ENCODE measurements at places on chromosomes 1 and 21.

- DNase-seq, result no peak
These were observed 376.4 kb downstream of the PLPP3 start for GRCh38 chr1:56202796-56203492.

- DNase-seq, result no peak
These were observed 132.0 kb upstream of the CACHD1 start for GRCh38 chr1:64337926-64338325.

DNA sequence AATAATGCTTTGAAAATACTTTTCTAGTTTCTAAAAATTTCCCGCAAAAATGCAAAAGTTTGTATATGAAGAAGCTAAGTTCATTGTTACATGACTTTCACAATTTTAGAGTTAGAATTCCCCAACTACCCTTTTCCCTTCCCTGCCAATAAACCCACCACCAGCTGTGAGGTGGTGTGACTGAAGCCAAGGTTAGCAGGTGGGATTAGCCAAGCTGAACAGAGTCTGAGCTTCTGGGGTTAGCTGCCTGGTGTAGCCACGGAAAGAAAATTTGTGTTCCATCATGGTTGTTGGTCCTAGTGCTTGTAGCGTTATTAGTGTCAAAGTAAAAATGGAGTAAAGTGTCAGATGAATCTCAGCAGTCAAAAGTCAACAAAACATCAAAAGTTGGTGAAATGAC, 110.9 kb downstream of the ASTN1 start:
- DNase-seq, result no peak

DNA sequence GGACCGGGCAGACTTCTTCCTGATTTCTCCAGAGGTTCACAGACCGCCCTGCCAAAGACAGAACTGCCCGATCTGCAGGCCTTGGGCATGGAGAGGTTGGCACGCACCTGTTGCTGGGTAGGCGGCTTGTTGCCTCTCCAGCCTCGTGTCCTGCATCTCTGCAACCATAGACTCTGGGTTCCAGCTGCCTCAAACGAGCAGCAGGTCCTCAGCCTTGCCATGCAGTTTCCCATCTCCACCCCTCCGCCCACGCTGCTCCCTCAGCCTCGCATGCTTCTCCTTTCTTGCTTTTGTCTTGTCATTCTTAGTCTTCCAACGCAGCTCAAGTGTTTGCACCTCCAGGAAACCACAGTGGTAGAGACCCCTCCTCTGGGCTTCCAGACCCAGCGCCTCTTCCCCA, 126.2 kb downstream of the LACTBL1 start:
- DNase-seq, result no peak

DNA sequence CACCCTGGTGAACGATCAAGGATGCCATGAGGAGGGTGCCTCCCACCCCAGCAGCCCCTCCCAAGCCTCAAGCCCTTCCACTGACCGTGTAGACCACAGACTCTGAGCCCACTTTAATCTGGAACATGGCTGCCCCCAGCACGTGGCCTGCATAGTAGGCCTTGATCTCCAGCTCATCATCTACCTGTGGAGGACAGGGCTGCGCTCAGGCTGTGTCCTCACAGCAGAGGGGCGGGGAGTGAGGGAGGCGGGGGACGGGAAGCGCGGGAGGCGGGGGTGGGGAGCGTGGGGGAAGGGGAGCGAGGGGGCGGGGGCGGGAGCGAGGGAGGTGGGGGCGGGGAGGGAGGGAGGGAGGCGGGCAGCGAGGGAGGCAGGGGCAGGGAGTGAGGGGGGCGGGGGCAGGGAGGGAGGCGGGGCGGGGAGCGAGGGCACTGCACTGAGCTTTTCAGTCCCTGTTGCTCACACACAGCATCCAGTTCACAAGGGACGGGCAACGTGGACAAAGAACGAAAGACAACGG, 7.1 kb downstream of the PUSL1 start:
- DNase-seq, result no peak

- DNase-seq, result no peak
These were observed 1.5 kb upstream of the PROX1 start for GRCh38 chr1:213986020-213986924.

DNA sequence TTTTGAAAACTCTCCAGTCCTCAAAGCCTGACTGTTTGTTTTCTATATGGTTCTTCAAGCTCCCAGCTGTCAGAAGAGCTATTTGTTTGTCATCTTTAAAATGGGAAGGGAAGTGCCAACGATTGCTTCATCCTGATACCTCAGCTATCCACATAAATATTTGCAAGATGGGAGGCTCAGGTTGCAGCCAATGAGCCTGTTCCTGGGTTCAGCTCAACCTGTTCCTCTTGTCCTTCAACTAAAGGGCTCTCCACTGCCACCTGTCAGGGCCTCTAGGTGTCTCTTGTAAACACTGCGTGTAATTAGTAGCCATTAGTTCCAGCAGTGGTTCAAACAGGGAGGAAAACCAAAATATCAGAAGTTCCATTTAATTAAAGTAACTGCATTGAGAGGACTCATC, 445.1 kb downstream of the AJAP1 start:
- DNase-seq, result no peak

Data from iPS DF 19.7 (cell line).